ENCODE measurements at places on chromosomes 1 and 21. TPM values are rescaled to one million over a fixed set of nuclear protein-coding genes. Genes with fewer than 3 reads are reported as not detected.

The OLIG2 gene
- not detected for total RNA-seq

The C8B gene
- total RNA-seq: not detected

The APCS gene
- total RNA-seq: not detected

The LINGO4 gene
- total RNA-seq: not detected

The TMEM240 gene
- total RNA-seq: 0.52 TPM

The CFHR4 gene
- total RNA-seq: not detected

The C1orf226 gene
- total RNA-seq: 0.96 TPM

The NGF gene
- total RNA-seq: 4.4 TPM

The TSHB gene
- total RNA-seq: not detected

The KCNA2 gene
- total RNA-seq: 0.06 TPM

The IL19 gene
- total RNA-seq: not detected
